ENCODE measurements at places on chromosomes 1 and 21.
A peak's percentile ranks its signal among the peaks of the same experiment; 100 is the strongest.

- no peak for DNase-seq
These were observed 32.2 kb upstream of the MED18 start for GRCh38 chr1:28296401-28297261.

DNA sequence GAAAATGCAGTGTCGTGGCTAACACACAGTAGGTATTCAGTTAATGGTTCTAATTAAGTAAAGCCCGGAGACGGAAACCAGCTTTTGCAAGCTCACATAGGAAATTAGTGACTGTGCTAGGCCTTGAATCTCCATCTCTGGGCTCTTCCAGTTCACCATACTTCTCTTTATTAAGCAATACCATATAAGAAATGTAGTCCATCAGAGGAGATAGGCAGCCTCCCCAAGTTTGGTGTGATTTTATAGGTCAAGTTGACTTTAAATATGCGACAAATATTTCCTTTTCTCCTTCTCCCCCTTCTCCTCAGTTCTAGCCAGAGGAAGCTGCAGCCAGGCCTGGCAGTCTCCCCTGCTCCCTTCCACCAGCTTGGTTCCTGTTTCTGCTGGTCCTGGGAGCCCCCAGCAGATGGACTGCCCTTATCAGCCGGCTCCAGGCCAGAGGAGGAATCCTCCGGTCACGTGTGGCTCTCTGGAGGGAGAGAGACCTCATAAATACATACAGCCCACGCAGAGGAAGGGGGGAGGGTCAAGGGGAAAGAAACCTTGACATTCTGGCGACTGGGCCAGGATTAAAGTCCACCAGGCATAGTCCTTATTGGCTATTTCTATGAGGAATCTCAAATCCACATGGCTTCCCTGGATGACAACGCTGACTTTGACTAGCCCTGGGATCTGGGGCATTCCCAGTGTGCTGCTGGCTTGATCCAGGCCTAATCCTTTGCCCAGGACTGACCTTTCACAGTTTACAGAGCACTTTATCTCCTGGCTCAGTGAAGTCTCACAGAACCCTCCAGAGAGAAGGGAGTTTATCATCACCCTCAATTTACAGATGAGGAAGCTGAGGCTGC, 115.1 kb upstream of the JUN start:
- DNase-seq = no peak

- no peak for DNase-seq
These were observed 36.7 kb downstream of the AJAP1 start for GRCh38 chr1:4690951-4691675.

DNA sequence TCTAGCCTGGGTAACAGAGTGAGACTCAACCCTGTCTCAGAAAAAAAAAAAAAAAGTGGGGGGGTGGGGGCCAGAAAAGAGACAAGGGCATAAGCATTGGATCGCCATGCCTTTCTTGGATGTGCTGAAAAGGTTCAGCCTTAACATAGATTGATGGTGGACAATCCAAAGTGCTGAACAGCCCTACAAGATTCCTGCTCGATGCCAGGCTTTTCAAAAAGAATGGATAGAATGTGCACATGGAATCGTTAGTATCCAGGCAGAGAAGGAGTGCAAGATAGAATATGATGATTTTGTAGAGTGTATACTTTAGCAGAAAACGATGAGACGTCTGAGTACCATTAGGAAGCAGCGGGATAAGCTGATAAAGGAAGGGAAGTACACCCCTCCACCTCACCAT, 10.9 kb upstream of the COA7 start:
- no peak for DNase-seq

DNA sequence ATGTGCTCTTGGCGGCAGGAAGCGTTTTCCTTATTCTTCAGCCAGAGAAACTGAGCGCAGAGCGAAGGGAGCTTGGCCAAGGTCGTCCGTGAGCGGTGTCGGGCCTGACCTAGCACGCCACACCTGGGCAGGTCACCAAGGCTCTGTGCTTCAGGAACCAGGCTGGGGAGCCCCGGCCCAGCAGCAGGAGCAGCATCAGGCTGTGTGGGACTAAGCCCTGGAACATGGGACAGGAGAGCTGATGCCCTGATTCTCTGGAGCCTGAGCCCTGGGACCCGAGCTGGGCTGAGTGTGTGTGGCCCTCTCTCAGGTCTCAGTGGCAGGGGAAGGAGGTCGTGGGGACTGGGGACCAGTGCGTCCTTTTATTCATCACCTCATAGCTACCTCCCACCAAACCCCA, 65.2 kb upstream of the ABCG1 start:
- DNase-seq = peak; percentile 75

GRCh38 chr1:35947547-35947946, 16.6 kb downstream of the AGO3 start:
- DNase-seq = no peak

GRCh38 chr1:109793486-109794318, 30.0 kb upstream of the EPS8L3 start:
- DNase-seq = no peak

GRCh38 chr1:65963156-65963888, 170.6 kb downstream of the PDE4B start:
- no peak for DNase-seq

GRCh38 chr1:156284112-156284511, at the start of gene TMEM79:
Gene TMEM79 (plus strand): TSS chr1:156284325. CDS start chr1:156285227, 902 bp downstream.
- no peak for DNase-seq

GRCh38 chr1:201628490-201628889, 89.6 kb downstream of the NAV1 start:
- DNase-seq = no peak

DNA sequence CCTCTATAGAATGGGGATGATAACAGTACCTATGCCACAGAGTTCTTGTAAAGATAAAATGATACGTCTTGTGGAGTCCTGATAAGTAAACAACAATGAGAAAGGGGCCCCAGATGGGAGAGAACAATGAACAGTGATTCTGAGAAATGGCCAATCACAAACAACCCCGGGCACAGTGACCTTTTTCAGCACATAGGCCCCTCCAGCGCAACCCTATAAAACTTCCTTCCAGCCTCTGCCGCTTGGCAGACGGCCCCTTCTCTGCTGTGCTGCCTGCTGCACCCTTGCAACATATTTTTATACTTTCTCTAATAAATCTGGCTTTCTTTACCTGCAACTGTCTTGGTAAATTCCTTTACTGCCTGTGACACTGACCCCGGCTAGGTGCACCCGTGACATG, 8.9 kb downstream of the RCAN1 start:
- DNase-seq = no peak

- no peak for DNase-seq
These were observed 240.3 kb downstream of the LMX1A start for GRCh38 chr1:165116171-165116570.

DNA sequence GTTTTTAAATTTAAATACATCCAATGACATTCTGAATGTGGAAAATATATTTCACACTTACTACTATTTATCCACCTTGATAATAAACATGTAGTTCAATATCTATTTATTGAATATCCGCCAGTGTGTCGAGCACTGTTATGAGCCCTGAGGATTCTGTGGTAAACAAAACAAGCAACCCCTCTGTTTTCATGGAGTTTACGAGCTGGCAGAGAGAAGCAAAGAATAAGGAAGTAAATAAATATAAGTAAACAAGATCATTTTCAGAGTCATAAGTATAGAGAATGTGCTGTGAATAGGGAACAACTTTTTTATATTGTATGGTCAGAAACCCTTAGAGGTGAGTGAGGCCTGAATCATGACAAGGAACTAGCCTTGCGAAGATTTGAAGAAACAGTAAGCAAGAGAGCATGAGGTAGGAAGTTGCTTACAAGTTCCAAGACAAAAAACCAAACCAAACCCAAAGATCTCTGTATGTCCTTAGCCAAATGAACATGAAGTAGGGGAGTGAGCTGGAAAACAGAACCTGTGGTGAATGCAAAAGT, 6.4 kb upstream of the SERBP1 start:
- no peak for DNase-seq

DNA sequence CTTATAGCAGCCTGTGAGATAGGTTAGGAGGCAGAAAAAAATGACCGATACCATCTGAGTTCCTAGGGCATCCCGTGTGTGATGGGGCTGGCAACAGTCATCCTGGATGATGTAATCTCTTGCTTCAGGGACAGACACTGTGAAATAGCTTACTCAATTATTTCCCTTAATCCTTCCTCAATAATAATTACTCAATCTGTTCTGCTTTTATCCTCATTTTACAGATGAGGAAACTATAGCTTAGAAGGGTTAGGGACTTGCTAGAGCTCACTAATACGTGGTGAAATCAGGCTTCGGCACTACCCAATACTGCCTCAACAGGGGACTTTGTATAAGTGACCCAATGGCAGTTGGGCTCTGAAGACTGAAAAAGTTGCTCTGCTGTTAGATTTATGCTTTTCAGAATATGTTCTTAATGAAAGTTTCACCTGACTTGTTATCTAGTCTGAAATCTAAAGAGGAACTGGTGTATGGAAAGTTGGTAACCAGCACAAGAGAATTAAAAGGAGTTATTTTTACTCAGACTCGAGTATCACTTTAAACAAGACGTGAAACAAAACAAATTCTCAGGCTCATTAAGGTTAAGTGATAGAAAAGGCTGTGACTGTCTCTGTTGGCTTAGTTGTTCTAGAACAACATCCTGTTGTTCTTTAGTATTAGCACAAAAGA, 14.4 kb downstream of the CD55 start:
- no peak for DNase-seq

Measured in upper lobe of left lung (tissue), 6 donors.